ENCODE measurements at places on chromosomes 3 and 15. TPM values are rescaled to one million over a fixed set of nuclear protein-coding genes. Genes with fewer than 3 reads are reported as not detected.

Gene PLA2G4D
- total RNA-seq = not detected

Gene NAALADL2
- 19.7 TPM for total RNA-seq

Gene RHCG
- not detected for total RNA-seq

Gene TTLL13
- total RNA-seq = not detected
